Stimulated activated CD8-positive, alpha-beta memory T cell treated with anti-CD3 and anti-CD28 coated beads, Interleukin-15, amount 100 ng/mL, for 1 hour (primary cell): ENCODE measurements at places on chromosomes 16 and 17.

GRCh38 chr17:10041287-10041612, 136.2 kb upstream of the RCVRN start:
- no peak for DNase-seq

DNA sequence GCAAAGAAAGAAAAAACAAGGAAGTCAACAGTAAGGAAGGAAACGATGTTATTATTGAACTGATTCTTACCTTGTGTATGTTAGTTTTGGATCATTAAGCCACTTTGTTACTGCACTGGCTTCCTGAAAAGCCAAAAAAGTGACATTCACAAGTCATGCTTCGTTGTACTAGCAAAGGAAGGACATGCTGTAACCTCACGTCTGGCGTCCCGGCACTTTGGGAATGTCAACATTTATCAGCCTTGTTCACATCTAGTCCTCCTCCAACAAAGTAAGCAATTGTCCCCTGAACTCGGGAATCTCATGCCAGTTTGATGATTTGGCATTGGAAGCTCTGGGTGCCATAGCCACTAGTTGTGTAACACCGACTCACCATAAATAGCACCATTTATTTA, 731 bp upstream of the MKS1 start:
- DNase-seq: no peak

DNA sequence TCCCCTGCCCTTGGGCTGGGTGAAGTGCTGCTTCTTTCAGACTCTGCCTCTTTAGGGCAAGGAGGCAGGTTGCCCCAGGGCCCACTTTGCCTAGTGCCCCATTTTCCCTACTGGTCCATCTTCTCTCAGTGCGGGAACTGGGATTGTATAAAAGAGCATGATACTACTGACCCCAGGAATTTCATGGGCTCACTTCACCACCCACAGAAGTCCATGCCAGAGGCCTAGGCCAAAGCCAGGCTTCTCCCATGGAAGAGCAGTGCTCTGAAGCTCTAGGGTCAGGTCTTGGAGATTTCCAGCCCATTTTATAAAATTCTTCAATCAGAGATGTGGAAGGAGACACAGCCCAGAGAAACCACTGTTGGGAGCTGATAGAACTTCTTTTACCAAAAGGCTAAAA, 5.7 kb downstream of the CACNG1 start:
- no peak for DNase-seq

GRCh38 chr16:63195336-63195735, 1159.1 kb upstream of the CDH8 start:
- no peak for DNase-seq

DNA sequence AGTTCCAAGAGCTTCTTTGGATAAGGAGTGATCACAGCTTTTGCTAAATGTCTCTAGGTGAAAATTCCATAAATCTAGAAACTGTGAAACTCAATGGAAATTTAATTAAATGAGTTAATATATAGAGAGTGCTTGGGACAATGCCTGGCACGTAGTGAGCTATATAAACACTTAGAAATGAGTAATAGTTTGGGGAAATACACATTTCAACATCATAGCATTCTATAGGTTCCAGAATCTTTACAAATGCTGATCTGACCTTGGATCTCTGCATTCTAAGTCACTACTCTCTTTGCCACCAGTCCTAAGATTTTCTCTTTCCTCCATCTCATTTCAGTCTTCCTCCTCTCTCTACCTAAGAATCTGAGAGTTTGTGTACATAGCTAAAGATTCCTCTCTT, 175.6 kb downstream of the SOX9 start:
- no peak for DNase-seq

- no peak for DNase-seq
Measured at GRCh38 chr17:35498448-35499178, 38.9 kb downstream of the SLFN12L start.
